ENCODE measurements at places on chromosomes 16 and 17.

DNA sequence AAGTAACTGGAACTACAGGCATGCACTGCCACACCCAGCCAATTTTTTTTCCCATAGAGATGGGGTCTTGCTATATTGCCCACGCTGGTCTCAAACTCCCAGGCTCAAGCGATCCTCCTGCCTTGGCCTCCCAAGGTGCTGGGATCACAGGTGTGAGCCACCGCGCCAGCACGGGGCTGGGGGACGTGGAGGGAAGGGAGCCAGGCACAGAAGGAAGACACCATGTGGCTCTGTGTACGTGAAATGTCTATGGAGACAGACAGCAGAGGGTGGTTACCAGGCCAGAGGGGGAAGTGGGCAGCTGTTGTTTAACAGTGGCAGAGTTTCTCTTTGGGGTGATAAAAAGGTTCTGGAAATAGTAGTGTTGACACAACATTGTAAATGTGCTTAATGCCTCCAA, 4.6 kb upstream of the PIEZO1 start:
- DNase-seq: no peak

- DNase-seq: no peak
Measured at GRCh38 chr16:61182391-61182790, 853.8 kb downstream of the CDH8 start.

- DNase-seq: peak; percentile 22
Measured at GRCh38 chr17:80981062-80981902, 10.4 kb upstream of the CHMP6 start.

GRCh38 chr16:7517496-7517895, 184.9 kb downstream of the RBFOX1 start:
- DNase-seq: no peak

DNA sequence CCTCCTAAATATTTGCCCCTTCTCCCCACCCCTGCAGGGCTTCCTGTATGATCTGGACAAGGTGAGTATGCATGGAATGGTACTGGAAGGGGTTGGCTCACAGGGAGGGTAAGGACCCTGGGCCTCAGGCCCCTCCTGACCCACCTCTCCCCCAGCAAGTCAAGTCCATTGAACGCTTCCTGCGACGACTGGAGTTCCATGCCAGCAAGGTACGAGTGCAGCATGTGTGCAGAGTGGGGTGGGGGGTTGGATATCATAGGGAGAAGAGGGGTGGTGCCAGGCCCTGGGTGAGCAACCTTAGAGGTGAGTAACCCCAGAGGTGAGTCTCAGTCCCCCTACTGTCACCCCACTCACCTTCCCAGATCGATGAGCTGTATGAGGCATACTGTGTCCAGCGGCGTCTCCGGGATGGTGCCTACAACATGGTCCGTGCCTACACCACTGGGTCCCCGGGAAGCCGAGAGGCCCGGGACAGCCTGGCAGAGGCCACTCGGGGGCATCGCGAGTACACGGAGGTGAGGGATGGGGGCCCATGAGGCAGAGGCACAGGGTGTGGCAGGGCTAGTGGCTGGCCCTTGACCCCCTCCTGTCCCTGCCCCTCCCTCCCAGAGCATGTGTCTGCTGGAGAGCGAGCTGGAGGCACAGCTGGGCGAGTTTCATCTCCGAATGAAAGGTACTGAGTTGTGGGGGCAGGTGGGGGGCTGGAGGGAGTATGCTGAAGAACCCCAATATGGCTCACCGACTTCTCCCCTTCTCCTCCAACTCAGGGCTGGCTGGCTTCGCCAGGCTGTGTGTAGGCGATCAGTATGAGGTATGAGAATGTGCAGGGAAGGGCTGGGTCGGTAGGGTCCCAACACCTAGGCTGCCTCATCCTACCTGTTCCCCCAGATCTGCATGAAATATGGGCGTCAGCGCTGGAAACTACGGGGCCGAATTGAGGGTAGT, 11.3 kb downstream of the RIPOR1 start:
- no peak for DNase-seq

GRCh38 chr17:1256699-1257098, 13.5 kb upstream of the BHLHA9 start:
- no peak for DNase-seq

- DNase-seq: no peak
Measured at GRCh38 chr17:38533866-38534497, 71.8 kb downstream of the SRCIN1 start.

Measured in ACHN (cell line).